ENCODE measurements at places on chromosomes 1 and 21.

GRCh38 chr1:236733653-236734052, 47.4 kb downstream of the ACTN2 start:
- no peak for DNase-seq

- DNase-seq = no peak
These were observed 54.5 kb downstream of the PRDM15 start for GRCh38 chr21:41824466-41825207.

GRCh38 chr1:219312967-219313366, 139.3 kb downstream of the LYPLAL1 start:
- no peak for DNase-seq

GRCh38 chr1:201766131-201766866, 62.7 kb upstream of the IPO9 start:
- DNase-seq = no peak

- peak; percentile 72 for DNase-seq
These were observed 680 bp upstream of the CNN3 start for GRCh38 chr1:94927405-94928175.

DNA sequence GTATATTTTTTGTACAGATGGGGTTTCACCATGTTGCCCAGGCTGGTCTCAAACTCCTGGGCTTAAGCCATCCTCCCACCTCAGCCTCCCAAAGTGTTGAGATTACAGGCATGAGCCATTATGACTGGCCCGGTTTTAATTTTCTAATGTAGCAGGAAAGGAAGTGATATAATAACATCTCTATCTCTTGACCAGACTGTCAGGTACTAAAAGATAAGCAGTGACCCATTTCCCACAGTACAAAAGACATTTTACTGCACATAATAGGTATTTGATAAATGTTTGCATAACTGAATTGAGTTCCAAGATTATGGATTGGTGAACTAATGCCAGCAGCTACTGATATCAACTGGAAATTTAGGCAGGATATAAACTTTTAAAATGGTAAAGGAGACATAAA, 4.0 kb downstream of the NVL start:
- DNase-seq = no peak

GRCh38 chr1:39050001-39050400, 23.9 kb downstream of the NDUFS5 start:
- no peak for DNase-seq

- no peak for DNase-seq
These were observed 50.0 kb upstream of the POGK start for GRCh38 chr1:166789286-166789685.

DNA sequence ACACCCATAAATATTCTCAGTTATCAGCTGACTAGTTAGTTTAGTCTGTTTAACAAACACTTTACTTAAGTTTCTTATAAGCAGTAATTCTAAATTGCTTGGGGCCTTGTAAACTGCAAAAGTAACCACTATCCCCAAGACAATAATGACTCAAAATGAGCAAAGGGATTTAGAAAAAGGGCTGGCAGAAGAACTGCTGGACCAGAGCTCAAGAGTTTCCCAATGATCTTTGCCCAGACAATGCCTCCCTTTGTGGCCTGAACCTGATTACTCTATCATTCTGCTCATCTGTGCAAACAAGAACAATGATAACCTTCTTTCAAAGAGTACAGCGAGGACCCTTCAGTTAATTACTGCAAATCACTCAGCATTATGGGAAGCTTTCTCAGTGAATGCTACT, 123.5 kb downstream of the TIAM1 start:
- DNase-seq = peak; percentile 8

- DNase-seq = no peak
These were observed 105.0 kb downstream of the LEPR start for GRCh38 chr1:65525266-65526048.

- no peak for DNase-seq
These were observed 163.2 kb downstream of the SNX7 start for GRCh38 chr1:98824736-98825135.

DNA sequence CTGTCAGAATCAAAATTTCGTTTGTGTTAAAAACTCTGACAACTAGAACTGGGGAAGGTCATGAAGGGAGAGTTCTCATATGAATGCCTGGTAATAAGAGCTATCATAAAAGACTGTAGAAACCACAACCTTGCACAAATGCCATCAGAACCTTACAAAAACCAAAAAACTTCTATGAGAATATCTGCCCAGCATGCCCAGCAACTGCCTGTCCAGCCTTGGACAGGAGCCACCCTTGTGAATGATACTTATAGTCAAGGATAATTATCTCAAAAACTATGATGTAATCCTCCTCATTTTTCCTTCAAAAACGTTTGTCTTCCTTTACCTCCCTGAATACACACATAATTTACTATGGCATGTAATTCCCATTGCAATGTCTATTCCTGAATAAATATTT, 53.4 kb upstream of the C1orf185 start:
- DNase-seq = no peak

GRCh38 chr1:41905093-41905675, 13.5 kb downstream of the HIVEP3 start:
- no peak for DNase-seq
